ENCODE measurements at places on chromosomes 5 and 9.

GRCh38 chr9:133440874-133441273 is 18.7 kb downstream of the ADAMTS13 start:
- no peak for DNase-seq

GRCh38 chr9:85024374-85024773 is 354.8 kb downstream of the NTRK2 start:
- DNase-seq, result no peak

- no peak for DNase-seq
These were observed 59.2 kb downstream of the PRELID2 start for GRCh38 chr5:145775893-145776444.

- no peak for DNase-seq
These were observed 91.7 kb upstream of the GDNF start for GRCh38 chr5:37931541-37931940.

DNA sequence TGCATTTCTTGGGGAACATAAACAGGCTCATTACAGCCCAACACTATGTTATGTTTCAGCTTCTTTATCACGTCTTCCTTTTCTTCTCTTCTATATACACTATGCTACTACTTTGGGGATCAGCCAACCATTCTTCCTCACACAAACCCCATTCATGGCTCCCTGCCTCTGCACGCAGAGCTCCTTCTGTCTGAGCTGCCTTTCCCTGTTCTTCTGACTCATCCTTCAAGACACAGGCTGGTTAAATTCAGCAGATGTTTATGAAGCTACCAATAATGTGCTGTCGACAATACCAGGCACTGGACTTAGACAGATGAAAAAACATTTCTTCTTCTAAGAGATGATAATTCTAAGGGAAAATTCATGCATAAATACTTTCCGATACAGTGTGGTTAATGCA is 102.5 kb upstream of the TXNDC8 start:
- DNase-seq, result no peak

GRCh38 chr9:36779582-36779981 is 206.9 kb downstream of the MELK start:
- no peak for DNase-seq

GRCh38 chr9:83469722-83470121 is 68.5 kb downstream of the FRMD3 start:
- DNase-seq, result no peak

GRCh38 chr5:17441351-17441750 is 56.7 kb upstream of the TAF11L2 start:
- DNase-seq, result no peak

DNA sequence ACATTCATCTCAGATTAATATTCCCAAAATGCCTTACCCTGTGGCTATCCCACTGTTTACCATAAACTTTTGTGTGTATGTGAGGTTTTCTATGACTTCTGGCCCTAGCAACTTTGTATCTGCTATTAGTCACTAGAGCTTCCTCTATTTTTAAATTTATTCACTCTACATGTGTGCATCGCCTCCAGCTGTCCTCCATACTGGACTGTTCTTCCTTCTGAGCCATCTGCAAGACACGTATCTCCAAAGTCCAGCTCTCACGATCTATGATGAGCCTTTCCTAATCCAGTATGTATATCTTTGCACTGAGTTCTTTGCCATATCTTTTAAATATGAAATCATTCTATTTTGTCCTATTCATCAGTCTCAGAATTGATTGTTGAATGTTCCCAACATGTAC is 1.7 kb upstream of the GNG10 start:
- DNase-seq, result no peak

GRCh38 chr5:118611332-118611945 is 376.9 kb downstream of the DTWD2 start:
- DNase-seq, result no peak

- no peak for DNase-seq
These were observed 23.8 kb downstream of the LVRN start for GRCh38 chr5:115985802-115986757.

DNA sequence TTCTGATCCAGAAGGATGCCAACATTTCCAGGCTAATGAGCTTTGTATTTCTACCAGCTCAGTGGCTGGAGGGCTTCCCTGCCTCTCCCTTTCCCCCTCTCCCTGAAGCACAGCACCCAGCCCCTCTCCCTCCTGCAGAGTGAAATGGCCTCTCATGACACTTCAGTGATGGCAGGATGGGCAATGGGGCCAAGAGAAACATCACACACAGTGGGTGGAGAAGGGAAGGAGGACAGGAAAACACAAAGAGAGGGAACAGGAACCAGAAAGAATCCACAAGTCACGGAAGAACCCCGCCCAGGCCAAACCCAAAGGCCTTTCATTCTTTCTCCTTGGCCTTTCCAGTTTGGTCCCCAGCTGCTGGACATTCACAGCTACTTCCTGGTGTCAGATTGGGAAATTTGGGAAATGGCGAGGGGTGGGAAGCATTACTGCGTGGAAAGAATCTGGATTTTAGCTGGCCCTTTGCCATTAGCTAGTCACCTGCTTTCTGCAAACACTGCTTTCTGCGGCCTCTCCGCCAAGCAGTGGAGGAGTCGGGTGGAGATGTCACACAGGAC is 82.6 kb downstream of the GLDC start:
- no peak for DNase-seq

DNA sequence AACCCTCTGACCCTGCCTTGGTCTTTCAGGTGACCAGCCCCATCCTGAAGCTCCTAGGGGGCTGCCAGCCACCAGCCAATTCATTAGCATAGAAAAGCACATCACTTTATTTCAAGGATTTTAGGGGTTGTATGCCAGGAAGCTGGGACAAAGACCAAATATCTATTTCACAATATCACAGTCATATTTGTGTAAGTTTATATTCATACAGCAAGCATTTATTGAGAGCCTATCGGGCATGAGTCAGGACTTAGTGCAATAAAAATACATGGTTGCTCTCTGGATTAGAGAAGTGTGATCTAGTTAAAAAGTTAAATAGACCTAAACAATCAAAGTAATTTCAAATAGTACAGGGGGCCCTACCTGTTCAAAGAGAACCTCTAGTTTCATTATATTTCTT is 113.8 kb downstream of the ERCC6L2 start:
- no peak for DNase-seq

DNA sequence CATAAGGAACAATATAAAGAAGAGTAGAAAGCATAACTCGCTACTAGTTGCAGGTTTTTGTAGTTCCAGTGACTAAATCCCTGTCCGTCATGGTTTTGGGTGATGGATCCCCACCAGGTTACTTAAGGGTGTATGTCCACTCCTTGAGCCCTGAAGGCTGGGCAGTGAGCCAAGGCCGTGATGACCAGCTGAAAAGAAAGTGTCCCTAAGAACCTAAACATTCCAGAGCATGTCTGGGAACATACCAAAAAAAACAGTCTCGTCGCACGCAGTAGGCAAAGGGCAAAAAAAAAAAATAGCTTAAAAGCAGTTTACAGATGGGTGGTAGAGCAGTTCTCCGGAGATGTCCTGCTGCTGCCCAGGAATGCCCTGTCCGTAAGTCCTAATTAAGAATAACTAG is 21.4 kb upstream of the SNAPC3 start:
- DNase-seq, result no peak

GRCh38 chr9:68913054-68913453 is 100.9 kb downstream of the PRKACG start:
- DNase-seq, result no peak

GRCh38 chr5:125370461-125371205 is 624.2 kb upstream of the ZNF608 start:
- DNase-seq, result no peak

- no peak for DNase-seq
These were observed 68.6 kb upstream of the IL12B start for GRCh38 chr5:159398936-159399335.

DNA sequence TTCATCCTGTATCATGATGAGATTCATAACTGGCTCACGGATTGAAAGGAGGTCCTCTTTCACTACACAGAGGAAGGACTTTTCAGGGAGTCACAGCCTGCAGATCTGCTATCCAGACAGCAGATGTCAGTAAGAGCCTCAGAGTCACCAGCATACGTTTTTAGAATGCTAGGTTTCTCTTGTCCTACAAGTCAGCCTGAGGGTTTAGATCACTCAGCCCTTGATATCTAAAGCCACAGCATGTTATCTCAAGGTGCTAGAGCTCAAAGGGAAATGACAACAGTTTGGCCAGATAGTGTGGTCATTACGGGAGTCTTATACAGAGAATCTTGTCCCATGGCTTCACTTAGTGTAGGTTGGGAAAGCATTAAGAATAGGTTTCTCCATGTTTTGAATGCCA is 30.9 kb upstream of the SLC46A2 start:
- no peak for DNase-seq

DNA sequence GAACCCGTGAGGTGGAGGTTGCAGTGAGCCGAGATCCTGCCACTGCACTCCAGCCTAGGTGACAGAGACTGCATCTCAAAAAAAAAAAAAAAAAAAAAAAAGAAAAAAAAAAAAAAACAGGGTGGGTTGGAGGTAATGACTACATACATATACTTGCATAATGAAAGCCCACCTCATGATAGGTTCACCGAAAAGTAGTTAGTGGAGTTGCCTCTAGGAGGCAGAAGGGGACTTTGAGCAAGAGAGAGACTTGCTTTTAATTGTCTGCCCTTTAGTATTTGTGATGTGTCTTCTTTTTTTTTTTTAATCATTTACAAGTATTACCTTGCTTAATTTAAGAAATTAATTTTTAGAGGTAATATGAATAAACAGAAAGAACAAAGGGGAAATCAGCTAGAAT is 99.8 kb downstream of the PPARGC1B start:
- DNase-seq, result no peak

GRCh38 chr5:88732181-88732633 is 150.8 kb downstream of the MEF2C start:
- DNase-seq, result no peak

GRCh38 chr5:179840766-179841165 is 17.9 kb downstream of the MRNIP start:
- DNase-seq, result no peak

GRCh38 chr9:133677126-133678010 is 41.2 kb downstream of the DBH start:
- DNase-seq, result no peak

- DNase-seq, result no peak
These were observed 111.9 kb upstream of the LPAR1 start for GRCh38 chr9:111150181-111150580.

DNA sequence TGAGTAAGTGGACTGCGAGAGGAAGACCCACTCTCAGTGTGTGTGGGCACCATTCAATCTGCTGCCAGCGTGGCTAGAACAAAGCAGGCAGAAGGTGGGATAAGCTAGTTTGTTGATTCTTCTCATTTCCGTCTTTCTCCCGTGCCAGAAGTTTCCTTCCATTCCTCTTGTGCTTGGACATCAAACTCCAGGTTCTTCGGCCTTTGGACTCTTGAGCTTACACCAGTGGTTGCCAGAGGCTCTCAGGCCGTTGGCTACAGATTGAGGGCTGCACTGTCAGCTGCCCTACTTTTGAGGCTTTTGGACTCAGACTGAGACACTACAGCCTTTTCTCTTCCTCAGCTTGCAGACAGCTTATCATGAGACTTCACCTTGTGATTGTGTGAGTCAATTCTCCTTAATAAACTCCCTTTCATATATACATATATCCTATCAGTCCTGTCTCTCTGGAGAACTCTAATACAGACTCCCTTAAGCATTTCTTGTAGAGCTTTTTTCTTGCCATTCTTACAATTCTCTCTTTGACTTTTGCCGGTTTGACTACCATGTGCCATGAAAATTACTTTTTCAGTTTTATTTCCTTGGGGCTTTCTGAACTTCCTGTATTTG is 494.9 kb downstream of the PRR16 start:
- no peak for DNase-seq

GRCh38 chr5:39712316-39713249 is 287.8 kb upstream of the DAB2 start:
- DNase-seq, result no peak
